ENCODE measurements at places on chromosomes 3 and 15.

- no peak for DNase-seq
Observed at GRCh38 chr15:36183201-36183600, 396.2 kb upstream of the CDIN1 start.

GRCh38 chr3:143332026-143332425 lies 212.5 kb downstream of the CHST2 start:
- no peak for DNase-seq

GRCh38 chr3:121835465-121835801 lies 424 bp downstream of the EAF2 start:
- no peak for DNase-seq

GRCh38 chr3:100129941-100130340 lies 15.6 kb upstream of the FILIP1L start:
- no peak for DNase-seq

DNA sequence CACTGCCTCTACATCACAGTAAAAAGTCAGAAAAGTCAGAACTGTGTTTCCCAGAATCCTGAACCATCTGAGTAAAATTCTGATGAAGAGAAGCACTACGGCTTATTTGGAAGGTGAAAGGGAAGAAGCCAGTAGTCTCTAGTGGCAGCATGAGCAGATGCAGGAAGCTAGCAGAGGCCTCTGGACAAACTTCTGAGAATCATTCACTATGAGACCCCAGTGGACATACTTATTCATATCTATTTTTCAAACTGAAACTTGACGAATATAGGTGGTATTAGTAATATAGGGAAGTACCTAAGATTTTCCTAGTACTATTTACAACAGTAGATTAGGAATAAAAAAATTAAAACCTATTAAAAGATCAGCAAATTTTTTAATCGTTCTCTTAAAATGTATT lies 272.8 kb upstream of the TTC14 start:
- DNase-seq: no peak

- DNase-seq: no peak
Observed at GRCh38 chr3:190642016-190642415, 128.1 kb downstream of the IL1RAP start.

DNA sequence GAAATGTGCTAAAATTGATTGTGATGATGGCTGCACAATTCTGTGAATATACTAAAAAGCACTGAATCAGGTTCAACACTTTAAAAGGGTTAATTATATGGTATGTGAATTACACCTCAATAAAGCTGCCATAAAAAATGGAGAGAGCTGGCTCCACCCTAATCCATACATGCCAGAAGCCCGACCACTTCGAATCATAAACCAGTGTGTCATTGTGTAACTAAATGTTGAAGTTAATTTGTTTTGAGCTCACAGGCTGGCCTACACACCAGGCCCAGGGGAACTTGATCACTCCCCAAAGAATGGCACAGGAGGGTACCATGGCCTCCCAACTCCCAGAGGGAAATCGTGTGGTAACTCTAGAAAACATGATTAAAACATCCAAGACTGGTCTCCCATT lies 14.0 kb downstream of the PLCD1 start:
- DNase-seq: no peak

GRCh38 chr3:155604967-155605366 lies 139.9 kb downstream of the PLCH1 start:
- DNase-seq: no peak

DNA sequence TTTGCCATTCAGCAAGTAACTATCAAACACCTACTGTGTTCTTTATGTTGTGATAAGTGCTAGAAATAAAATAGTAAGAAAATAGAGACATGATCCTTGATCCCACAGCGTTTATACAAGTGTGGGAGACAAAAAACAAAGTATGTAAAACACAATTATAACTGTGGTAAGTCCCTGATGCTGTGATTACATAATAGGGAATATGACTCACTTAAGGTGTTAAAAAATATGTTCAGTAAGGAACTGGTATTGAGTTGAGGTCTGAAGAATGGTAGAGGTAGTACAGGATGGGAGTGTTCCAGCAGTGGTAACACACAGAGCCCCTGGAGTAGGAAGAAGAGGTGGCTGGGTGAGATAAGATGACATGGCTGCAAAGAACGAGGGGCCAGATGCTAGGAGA lies 132.1 kb upstream of the TMC3 start:
- no peak for DNase-seq

GRCh38 chr3:128487813-128488635 lies 5.0 kb downstream of the GATA2 start:
- no peak for DNase-seq
